ENCODE measurements at places on chromosomes 6 and 20.

GRCh38 chr20:20744170-20744725, 31.8 kb upstream of the RALGAPA2 start:
- no peak for DNase-seq

- no peak for DNase-seq
Observed at GRCh38 chr20:58003525-58003924, 224.9 kb downstream of the ANKRD60 start.

DNA sequence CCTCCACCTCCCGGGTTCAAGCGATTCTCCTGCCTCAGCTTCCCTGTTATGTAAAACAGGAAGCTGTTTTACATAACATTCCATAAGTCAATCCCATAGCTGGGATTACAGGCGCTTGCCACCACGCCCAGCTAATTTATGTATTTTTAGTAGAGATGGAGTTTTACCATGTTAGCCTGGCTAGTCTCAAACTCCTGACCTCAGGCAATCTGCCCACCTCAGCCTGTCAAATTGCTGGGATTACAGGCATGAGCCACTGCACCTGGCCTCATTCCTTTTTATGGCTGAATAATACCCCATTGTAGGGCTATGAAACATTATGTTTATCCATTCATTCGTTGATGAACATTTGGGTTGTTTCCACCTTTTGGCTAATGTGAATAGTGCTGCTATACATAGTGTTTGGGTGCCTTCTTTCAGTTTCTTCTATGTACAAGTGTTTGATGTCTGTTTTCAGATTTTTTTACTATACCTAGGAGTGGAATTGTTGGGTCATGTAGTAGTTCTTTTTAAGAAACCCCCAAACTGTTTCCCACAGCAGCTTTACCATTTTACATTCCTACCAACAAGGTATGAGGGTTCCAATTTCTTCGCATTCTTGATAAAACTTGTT, 138.7 kb upstream of the COL21A1 start:
- DNase-seq, result no peak

- DNase-seq, result no peak
Observed at GRCh38 chr6:140003217-140003616, 628.8 kb upstream of the CITED2 start.

- no peak for DNase-seq
Observed at GRCh38 chr6:126914801-126915200, 203.7 kb upstream of the RSPO3 start.

DNA sequence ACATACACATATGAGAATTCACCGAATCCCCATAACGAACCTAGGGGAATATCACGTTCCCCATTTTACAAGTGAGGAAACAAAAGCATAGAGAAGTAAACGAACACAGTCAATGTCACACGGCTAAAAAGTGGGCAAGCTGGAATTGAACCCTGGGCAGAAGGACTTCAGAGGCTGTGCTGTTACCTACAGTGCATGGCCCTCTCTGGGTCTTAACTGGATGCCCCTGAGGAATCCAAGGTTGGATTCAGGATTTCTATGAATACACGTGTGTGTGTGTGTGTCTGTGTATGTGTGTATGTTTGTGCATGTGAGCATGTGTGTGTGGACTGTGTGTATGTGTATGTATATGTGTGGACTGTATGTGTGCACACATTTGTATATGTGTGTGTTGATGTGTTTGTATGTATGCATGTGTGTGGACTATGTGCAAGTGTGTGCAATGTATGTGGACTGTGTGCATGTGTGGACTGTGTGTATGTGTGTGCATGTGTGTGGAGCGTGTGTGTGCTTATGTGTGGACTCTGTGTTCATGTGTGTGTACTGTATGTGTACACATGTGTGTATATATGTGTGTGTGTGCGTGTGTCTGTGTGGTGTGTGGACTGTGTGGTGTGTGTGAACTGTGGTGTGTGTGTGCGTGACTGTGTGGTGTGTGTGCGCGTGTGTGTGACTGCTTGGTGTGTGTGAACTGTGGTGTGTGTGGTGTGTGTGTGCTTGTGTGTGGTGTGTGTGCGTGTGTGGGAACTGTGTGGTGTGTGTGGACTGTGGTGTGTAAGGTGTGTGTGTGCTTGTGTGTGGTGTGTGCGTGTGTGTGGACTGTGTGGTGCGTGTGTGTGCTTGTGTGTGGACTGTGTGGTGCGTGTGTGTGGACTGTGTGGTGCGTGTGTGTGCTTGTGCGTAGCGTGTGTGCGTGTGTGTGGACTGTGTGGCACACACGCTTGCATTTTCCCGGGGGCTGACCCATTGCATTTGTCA, 49.0 kb downstream of the HNF4A start:
- DNase-seq, result no peak

GRCh38 chr20:53291548-53291947, 302.1 kb downstream of the ZNF217 start:
- DNase-seq, result no peak

DNA sequence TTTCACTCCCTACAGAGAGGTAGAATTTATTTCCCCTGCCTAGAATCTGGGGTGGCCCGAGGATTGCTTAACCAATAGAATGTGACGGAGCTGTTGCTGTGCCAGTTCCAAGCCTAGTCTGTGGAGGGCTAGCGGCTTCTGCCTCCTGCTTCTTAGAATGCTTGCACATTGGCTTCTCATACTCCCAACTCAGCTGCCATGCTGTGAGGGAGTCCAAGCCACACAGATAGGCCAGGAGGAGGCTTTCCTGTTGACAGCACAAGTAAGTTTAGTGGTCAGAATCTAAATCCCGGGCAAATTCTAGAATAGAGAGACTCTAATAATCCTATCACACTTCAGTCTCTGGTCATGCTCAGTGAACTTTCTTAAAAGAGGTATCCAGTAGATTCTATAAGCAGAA, 57.5 kb upstream of the SNRPB2 start:
- DNase-seq, result no peak

GRCh38 chr6:13560651-13561044, 13.8 kb upstream of the SIRT5 start:
- no peak for DNase-seq

DNA sequence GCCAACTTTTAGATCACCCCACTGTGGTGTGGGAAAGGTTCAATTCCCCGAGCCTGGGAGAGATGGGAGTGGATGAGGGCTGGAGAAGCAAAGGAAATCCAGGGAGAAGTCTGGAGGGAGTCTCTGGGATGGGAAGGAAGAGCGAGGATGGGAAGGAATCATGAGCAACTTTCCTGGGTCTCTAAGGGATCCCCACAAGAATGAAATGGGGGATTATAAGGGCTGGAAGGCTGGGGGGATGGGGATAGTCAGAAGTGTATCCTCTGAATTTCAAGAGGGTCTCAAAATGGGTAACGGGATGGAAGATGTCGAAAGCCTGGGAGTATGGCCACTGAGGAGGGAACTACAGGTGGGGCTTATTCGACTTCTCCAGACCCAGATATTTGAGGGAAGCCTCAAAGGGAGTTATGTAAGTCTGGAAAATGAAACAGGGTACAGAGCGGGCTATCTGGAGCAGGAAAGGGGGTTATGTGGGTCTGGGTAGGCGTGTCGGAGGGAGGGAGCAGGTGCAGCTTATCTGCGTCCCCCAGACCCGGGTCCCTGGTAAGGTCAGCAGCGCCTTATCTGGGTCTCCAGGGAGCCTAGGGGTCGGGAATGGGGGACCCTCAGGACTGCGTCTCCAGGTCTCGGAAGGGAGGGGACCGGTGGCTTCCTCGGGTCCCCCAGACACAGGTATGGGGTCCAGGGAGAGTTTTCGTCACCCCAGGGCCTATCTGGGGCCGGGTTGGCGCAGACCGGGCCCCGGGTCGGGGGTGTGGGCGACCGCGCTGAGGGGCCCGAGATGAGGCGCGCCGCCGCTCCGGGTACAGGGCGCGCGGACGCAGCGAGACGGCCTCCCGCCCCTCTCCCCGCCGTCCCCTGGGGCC, 550 bp downstream of the PLAGL2 start:
- DNase-seq, result no peak

- DNase-seq, result no peak
Observed at GRCh38 chr6:108549241-108549640, 11.5 kb upstream of the FOXO3 start.

- no peak for DNase-seq
Observed at GRCh38 chr6:115468272-115469005, 592.3 kb downstream of the FRK start.

GRCh38 chr6:126102358-126102757, 116.0 kb downstream of the TRMT11 start:
- DNase-seq, result no peak

- DNase-seq, result no peak
Observed at GRCh38 chr6:101444717-101445116, 51.2 kb downstream of the GRIK2 start.

DNA sequence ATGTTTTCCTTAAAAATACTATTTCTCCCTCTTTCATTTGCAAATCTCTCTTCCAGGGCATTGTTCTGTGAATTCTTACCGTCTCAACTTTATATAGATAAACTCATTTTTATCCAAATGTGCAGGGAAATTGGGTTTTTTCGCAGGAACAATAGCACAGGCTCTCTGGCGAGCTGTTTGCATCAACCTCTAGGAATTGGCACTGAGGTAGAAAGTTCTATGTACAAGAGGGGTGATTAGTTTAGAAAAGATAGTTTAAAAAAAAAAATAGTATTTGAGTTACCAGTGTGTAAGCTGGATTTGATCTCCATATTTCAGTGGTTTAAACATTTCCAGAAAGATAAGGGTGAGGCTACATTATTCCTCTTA, 129.7 kb upstream of the BTN3A2 start:
- DNase-seq, result no peak

DNA sequence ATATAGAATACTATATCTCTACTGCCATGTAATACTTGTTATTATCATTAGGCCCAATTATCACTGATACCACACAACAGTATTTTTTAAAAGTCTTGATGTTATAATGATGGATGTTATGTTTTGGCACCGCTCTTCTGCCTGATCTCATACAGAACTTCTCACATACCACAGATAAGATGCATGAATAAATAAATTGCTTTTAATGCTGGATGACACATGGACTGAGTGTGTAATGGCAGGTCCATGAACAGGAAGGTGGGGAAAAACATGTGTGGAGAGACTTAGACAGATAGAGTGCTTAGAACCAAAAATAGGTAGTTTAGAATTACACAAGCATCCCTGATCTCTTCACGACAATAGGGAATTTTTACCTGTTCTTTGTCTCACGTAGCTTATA, 258.4 kb upstream of the MARCKS start:
- DNase-seq, result no peak

- DNase-seq, result no peak
Observed at GRCh38 chr6:40437631-40438030, 149.5 kb downstream of the LRFN2 start.

- peak; percentile 35 for DNase-seq
Observed at GRCh38 chr20:24100370-24101011, 111.9 kb upstream of the GGTLC1 start.

GRCh38 chr6:119243657-119244056, 105.9 kb downstream of the MAN1A1 start:
- DNase-seq, result no peak

DNA sequence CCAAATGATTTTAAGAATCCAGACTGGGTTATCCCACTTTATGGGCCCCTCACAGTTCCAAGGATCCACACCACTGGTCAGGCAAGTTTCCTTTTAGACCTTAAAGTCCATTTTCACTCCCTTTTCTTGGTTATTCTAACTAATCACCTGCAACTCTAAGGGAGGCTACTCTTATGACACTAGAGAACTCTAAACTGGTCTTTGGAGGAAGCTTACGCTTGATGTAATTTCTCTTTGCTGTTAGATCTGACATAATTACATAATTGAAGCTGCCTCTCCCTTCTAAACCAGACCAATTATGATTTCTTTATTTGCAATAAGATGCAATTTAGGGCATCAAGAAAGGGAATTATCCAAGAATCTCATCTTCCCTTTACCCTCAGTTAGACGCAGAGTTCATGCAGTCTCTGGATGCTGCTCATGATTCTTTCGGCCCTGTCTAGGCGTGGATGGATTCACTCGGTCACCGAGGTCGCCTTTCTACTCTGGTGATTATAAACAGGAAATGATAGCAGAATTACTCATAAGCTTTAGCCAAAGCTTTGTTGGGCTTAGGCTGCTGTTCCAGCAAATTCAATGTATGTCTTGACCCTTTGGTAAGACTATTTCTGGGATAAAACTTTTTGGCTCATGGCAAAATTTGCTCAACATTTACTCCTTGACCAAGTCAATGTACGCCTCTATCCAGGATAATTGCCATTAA, 166.4 kb upstream of the PRND start:
- no peak for DNase-seq

DNA sequence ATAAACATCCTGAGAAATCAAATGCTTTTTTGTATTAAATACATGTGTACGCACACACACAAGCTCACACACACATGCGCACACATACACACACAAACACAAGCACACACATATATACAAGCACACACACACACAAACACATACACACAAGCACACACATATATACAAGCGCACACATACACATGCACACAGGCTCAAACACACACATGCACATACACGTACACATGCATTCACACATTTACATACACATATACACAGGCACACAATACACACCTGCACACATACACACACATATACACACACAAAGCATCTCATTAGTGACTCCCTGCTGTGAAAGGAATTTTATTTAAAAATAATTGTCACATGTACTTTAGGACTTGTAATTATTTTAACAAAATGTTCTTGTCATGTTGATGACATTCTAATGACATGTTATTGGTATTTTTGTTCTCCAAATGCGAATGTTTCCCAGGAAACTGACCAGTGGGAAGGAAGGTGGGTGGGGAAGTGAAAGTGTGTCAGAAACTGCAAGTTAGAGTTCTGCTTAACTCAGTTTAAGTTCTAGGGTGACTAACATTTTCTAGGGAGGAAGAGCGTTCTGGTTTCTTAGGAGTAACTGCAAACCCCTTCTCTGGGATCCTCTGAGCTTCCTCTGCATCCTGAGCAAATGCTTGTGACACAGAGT, 113.9 kb upstream of the ZNF217 start:
- DNase-seq, result peak; percentile 23

- DNase-seq, result no peak
Observed at GRCh38 chr6:119517428-119517827, 167.9 kb upstream of the MAN1A1 start.

DNA sequence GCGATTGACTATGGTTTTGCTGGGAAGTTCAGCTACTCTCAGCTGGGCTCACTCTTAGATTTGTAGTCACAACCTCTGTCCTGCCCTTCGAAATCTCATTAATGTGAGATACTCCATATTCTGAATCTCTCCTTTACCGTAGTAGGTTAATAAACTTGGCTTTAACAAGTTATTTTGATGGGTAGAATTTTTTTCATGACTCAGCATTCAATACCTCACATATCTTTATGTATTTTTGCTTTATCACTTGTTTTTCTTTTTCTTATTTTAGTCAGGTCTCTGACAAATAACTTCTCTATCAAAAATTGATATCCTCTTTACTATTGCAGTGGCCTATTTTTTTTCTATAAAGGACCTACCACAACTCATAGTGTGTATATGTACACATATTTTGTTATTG, 855.2 kb upstream of the ADGRB3 start:
- DNase-seq, result no peak

- no peak for DNase-seq
Observed at GRCh38 chr6:25623065-25623464, 28.9 kb upstream of the SCGN start.
